ENCODE measurements at places on chromosomes 1 and 21.

- DNase-seq, result no peak
Measured at GRCh38 chr1:20538760-20539551, 13.4 kb upstream of the FAM43B start.

DNA sequence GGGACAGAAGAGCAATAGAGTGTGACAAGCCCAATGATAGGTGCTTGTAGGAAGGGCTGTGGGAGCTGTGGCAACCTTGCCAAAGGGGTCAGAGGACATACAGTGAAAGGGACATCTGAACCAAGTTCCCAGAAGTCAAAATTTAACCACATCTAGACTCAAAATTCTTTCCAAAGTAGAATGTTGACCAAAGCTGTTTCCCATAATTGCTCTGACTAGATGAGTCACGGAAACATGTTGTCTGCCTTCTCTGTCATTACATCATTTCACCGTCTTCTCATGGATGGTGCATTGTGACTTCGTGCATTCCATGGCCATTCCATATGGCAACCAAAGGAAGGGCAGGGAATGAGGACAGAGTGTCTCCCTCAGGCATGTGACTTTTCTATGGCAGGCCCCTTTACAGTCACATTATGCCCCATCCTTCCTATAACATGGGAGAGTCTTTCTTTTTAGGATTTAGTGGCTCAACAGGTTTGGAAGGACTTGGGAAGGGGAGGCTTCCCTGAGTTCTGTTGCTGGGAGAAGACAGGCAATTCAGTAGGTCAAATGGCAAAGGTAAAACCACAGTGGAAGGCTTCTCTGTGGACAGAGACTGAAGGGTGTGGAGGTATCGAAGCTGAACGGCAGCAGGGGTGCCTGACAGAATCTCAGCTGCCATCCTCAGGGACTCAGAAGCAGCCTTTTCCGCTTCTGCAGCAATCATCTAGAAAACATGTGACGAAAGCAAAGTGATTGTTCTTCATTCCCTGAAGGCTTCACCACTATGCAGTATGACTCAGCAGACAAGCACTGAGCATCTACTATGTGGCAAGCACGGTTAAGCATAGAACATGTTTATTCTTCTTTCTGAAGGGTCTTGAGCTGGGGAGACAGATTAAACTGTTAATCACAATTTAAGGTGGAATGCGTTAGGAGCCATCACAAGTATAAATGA is 24.7 kb downstream of the NPHS2 start:
- DNase-seq, result no peak

DNA sequence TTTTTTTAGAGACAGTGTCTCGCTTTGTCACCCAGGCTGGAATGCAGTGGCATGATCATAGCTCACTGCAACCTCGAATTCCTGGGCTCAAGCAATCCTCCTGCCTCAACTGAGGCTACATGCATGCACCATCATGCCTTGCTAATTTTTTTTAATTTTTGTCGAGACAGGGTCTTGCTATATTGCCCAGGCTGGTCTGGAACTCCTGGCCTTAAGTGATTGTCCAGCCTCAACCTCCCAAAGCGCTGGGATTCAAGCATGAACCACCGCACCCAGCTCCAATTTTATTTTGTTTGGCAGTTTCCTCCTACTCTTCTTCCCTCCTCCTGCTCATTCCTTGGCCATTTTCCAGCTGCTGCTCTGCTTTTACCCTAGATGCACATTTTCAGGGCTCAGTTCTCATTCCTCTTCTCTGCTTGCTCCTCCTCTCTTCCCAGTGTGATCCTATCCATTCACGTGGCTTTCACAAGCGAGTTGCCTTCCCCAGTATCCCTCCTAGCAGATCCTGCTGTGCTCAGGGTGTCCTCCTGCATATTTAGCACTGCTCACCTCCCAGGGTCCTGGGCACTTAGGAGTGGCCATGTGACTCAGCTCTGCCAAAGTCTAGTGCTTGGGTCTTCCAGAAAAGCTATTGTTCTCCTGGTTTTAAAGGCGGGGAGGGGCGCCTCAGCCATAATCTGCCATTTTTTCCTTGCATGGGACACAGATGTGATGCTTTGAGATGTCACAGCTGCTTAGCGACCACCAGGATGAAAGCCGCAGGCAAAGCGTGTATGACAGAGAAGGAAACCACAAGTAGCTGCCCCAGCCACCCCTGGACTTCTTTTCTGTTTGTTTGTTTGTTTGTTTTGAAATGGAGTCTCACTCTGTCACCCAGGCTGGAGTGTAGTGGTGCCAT is 33.7 kb downstream of the PSEN2 start:
- peak; percentile 83 for DNase-seq

DNA sequence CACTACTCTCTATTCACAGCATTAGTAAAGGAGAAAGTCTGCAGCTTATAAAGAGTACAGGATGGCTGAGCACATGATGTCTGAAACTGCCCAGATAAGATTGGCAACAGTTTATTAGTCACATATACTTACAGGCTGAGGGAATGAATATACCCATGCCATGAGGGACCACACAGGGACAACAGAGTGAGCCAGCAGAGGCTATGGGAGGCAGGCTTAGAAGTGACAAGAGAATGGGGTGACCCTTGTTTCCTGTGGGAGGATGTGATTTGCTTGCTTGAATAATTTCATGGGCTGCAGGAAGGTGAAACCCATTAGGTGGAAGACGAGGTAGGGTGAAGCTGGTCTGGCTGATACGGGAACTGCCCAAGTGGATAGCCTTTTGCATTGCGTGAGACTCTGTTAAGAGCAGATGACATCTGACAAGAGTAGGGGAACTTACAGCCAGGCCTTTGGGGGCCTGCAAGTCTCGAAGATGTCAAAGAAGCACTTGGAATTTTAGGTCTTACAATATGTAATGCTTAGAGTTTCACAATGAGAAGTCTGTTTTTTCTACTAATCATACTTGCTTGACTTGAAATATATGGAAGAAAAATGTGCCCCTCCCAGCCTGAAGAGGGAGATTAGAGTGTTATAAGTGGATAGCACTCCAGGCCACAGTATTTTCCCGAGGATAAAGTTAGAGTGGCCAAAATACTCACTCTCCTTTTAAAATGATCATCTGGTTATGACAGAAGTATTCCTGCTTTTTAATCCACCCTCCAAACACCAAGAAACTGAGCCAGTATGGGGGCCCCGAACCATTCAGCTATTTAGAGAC is 34.6 kb upstream of the TNFSF4 start:
- no peak for DNase-seq

DNA sequence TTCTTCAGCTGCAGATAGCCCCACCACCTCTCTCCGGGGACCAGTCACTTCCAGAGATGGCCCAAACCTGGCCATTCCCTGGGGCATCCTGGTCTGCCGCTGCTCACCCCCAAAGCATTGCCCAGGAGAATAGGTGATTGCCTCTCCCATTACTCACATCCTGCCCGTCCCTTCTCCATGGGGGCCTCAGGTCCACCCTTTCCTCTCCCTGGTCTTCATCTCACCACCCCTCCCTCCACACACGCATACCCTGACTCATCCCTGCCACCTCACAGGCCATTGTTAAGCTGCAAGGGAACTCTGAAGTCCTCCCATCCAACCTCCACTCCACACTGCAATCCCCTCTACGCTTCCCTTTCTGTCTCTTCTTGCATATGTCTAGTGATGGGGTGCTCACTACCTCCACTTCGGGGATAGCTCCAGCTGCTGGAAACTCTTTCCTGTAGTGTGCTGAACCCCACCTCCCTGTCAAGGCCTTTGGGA is at the start of gene PLEKHG5:
TSS of gene PLEKHG5 (minus strand) at position 188 of the 483 bp plus-strand sequence. CDS start 14,096 bp downstream, outside the sequence.
- DNase-seq, result no peak

- no peak for DNase-seq
Measured at GRCh38 chr21:26925636-26926035, 41.3 kb downstream of the ADAMTS5 start.

DNA sequence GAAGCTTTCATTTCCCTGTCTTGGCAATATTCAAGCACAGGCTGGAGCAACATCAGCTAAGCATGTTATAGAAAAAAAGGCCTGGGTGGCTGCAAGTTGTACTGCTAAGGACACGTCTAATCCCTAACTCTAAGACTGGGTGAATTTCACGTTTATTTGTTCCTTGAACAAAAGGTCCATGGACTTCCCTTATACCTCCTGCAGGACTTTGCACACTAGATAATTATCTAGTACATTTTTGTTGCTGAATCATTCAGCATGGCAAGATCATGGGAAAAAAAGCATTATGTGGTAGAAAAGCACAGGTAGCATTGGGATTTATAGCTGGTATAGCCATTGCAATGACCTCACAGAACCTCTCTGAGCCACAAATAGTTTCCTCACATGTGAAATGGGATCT is 130.7 kb upstream of the DMRTA2 start:
- no peak for DNase-seq

DNA sequence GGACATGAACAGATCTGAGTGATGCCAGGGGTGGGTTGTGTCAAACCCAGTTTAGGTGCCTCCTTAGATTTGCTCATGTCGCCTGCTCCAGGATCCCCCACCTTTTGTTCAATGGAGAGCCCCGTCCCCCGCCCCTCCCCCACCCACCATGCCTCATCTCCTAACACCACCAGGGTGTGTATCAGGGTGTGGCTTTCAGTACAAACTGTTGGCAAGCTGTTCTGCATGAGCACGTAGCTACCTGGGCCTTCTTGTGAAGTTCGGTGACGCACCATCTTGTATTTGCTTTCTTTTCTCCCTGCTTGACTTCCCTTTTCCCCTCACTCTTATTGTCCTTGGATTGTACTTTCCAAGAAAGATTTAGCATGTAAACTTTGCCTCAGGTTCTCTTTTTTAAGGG is 94.8 kb downstream of the EBNA1BP2 start:
- DNase-seq, result no peak

GRCh38 chr1:22275626-22276395 is 132.9 kb upstream of the WNT4 start:
- peak; percentile 70 for DNase-seq

DNA sequence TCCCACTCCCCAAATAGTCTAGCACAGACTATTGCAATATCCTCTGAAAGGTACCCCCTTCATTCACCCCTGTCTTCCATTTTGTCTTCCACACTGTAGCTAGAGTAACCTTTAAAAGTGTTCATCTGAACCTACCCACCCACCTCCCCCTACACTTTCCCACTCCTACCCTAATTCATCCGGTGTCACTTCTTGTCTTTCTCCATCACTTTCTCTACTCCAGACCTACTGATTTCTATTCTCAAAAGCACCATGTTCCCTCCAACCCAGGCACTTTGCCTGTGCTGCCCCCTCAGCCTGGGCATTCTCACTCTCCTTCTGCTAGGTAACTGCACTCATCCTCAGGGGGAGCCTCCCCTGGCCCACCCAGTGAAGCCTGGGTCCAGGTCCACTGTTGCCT is 4.7 kb upstream of the MAN1C1 start:
- DNase-seq, result no peak

- DNase-seq, result no peak
Measured at GRCh38 chr1:54926970-54927369, 40.0 kb upstream of the DHCR24 start.

DNA sequence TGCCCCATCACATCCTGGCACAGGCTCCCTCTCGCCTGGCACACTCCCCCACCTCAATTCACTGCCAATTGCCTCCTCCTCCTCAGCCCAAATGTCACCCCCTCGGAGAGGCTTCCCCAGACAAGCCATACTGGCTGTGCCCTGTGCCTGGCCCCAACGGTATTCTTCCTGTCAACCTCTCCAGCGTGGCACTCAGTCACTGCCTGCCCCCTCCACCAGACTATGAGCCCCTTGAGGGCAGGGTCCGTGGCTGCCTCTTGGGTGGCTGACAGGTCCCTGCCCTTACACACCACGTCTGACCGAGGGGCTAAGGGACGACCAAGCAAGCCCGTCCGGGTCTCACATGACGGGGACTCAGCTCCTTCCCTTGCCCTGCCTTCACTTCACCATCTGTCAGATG is 74.9 kb downstream of the MRPL37 start:
- DNase-seq, result no peak

DNA sequence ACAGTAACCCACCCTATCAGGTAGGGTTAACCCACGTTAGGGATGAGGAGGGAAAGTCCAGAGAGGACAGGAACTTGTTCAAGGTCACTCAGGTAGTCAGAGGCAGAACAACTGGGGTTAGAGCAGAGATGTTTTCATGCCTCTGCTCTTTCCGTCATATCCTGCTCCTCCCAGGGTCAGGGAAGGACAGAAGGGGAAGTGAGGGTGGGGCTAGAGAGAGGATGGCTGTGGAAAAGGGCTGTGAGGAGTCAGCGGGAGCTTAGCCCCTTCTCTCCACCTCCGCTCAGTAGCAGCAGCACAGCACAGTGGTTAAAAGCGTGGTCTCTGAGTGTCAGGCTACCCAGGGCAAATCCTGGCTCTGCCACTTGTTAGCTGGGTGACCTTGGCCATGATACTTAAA is 36.5 kb downstream of the DDX20 start:
- DNase-seq, result no peak

GRCh38 chr21:42016364-42016985 is 6.3 kb upstream of the ZBTB21 start:
- no peak for DNase-seq

GRCh38 chr1:225318706-225319575 is 108.9 kb downstream of the LBR start:
- peak; percentile 68 for DNase-seq

DNA sequence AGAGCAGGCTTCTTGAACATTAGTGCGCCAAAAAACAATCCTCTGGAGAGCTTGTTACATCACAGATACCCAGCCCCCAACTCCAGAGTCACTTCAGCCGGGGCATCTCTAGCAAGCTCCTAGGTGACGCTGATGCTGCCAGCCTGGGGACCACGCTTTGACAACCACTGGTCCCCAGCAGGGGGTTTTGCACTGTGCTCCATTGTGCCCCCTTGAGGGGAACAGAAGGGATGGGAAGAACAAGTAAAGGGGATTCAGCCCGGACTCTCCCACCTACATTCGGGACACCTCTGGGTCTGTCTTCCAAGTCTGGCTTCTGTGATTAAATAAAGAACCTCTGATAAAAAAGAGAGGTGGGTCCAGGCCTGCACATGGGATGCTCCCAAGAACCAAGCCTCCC is 60.4 kb downstream of the ATP5PO start:
- DNase-seq, result no peak

GRCh38 chr1:205716371-205717132 is 33.4 kb downstream of the NUCKS1 start:
- DNase-seq, result no peak

- no peak for DNase-seq
Measured at GRCh38 chr21:45482899-45483821, 59.1 kb downstream of the SLC19A1 start.

DNA sequence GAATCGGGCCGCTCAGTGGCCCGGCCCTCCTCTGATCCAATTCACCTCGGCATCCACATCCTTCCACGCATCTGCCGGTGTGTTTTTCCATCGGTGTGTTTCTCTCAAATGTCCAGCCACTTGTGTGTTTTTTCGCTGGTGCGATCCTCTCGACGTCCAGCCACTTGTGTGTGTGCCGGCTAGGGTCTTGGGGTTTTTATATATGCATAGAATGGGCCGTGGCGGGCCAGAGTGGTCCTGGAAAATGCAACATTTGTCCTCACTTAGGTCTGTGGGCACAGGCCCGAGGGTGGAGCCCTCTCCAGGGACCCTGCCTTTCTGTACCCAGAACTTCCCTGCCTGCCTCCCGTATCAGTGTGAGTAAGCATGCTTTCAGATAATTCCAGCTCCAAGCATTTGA is 1106.4 kb downstream of the AMY1C start:
- no peak for DNase-seq

GRCh38 chr1:183569141-183569540 is 21.1 kb downstream of the NCF2 start:
- no peak for DNase-seq

Data from lung (tissue), 17 donors.